Suppressor macrophage treated with lipopolysaccharide for 1 hour (primary cell): ENCODE measurements at places on chromosomes 16 and 17.

- peak; percentile 98 for DNase-seq
Measured at GRCh38 chr16:29290631-29291247, 115.8 kb downstream of the NPIPB11 start.

- DNase-seq = no peak
Measured at GRCh38 chr17:3514873-3515272, 39.1 kb downstream of the ASPA start.

DNA sequence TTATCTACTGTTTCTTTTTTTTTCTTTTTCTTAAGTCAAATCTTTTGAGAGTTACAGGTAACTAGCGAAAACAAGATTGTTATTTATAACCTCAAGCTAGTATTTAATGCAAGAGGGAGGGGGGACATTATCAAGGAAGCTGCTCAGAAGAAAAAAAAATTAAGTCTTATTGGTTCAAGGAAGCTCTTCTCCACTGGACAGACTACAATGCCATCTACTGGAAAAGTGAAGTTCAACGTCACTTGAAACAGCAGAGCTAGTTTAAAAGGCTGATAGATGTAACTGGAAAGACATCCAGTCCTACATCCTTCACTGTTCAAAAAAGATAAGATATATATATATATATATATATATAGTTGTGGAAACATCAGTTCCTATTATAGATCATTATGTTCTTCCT, 418.0 kb upstream of the PSMD7 start:
- DNase-seq = peak; percentile 35

GRCh38 chr16:82037666-82038065, 2.6 kb downstream of the HSD17B2 start:
- DNase-seq = no peak
